Lung (tissue), 17 donors: ENCODE measurements at places on chromosomes 3 and 15. TPM values are rescaled to one million over a fixed set of nuclear protein-coding genes. Genes with fewer than 3 reads are reported as not detected.

The LRTM1 gene
- polyA plus RNA-seq = not detected

The RHCG gene
- polyA plus RNA-seq = 0.25 TPM

The SLC28A1 gene
- polyA plus RNA-seq = not detected

DNA sequence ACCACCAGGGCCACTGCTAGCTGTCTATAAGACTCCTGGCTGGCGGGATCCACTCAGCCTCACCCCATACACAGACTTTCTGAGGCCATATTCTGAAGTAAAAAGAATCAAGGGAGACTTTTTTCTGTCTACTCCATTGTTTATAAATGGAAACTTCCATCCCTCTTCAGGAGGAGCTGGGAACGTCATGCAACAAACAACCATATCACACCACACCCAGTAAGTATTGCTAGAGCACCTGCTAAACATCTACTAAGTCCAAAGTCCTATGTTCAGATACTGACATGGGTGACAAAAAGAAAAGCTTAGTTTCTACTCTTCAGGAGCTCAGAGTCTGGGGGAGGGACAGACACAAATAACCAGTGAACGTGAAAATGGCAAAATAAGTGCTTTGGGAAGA is 324.8 kb upstream of the ONECUT1 start:
- DNase-seq = no peak

GRCh38 chr15:22874256-22874655 is 35.8 kb downstream of the NIPA2 start:
- DNase-seq = no peak

- DNase-seq = no peak
These were observed 80.7 kb upstream of the ZBED2 start for GRCh38 chr3:111675846-111676210.

DNA sequence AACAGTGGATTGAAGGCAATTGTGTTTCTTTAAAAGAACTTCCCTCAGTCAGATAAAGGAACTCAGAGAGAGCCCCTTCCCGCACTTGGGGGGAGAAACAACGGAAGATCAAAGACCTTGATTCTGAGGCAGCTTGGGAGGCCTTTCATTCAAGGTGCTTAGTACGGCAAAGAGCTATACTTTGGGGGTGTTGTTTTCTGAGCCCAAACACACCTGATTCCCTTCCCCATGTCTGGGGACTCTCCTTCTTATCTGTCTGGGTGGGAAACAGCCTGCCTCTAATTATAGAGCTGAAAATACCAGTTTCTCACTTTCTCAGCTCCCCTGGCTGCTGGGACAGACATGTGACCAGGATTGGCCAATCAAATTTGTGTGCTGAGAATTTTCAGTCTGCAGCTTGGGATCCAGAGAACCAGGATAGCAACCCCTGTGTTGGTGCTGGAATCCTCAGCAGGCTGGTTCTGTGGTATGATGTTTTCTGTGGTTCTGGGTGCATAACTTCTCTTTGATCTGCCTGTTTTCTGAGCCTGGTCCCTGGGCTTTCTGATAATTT is 19.4 kb upstream of the IQCF6 start:
- peak; percentile 13 for DNase-seq

DNA sequence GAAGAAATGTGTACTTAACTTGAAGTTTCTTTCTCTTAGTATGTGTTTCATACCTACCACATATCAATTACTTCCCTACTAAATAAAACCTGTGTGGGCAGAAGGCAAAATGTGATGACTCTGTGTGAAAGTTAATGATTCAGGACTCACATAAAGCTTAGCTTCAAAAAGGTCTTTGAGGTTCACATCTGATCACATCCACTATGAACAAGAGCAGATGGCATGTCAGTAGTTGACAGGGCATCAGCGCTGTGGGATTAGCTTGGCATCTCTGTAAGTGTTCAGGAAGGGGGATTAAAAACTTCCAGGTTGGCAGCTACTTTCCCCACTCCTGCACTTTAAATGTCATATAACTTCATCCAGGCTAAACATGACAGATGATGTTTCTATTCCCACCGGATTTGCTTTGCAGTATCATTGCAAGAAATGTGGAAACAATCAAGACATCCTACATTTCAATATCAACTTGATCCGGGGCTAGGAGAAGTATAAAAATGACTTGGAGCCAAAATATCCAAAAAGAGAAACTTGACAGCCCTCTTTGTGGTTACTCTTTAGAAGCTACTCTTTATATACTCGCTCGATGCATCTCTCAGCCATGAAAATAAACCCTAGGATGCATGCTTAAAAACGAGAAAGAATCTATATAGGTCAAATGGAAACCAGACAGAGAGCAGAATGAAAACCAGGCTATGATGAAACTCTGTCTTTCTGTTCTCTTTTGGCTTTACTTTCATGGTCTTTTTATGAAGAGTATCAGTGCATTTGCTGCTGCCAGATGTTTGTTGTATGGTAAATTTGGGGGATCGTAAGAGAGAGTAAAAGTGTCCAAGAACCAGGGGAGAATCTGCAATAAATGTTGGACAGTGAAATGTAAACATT is 273.1 kb upstream of the ALCAM start:
- DNase-seq = no peak
